DMS79 treated with DMSO at 0.1 percent for 48 hours (cell line): ENCODE measurements at places on chromosomes 2 and 18.

DNA sequence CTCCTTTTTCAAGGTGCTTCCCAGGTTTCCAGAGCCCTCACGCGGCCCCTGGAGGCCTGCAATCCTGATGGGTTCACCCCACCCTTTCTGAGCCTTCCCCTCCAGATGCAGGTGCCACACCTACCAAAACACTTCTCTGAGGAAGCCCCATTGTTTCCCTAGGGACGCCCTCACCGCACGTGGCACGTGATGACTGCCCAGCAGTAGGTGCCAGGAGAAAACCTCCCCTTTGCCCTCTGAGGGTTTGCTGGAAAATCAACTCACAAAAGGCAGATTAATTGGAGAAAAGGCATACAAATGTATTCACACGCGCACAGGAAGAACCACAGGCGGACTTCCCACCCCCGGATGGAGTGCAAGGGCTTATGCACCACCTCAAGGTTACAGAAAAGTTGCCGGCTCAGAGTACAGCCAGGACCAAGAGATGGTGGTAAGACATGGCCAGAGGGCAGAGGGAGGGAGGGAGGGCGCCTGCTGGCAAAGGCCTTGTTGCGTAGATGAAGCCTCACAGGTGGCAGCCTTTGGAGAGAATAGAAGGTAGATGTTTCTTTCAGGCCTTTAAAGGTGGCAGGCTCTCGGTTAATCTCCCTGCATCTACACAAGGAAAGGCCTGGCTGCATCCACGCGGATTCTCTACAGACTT lies 269.4 kb upstream of the RAB6C start:
- DNase-seq = no peak

DNA sequence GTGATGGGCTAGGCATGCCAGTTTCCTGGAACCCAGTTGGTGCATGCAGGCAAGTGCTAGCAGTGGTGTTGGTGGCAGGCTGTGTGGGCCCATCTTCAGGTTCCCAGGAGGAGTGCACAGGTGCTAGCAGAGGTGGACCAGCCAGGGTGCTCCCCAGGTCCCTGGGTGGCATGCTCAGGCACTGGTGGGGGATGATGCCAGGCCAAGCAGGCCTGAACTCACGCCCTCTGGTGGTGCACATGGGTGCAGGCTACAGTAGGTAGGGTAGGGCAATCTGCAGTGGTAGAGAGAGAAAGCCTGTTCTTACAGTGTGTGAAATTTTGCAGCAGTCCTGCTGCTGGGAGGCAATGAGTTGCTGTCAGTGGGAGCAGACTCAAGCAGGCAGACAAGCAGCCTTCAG lies 1651.8 kb downstream of the DPP10 start:
- DNase-seq = no peak

DNA sequence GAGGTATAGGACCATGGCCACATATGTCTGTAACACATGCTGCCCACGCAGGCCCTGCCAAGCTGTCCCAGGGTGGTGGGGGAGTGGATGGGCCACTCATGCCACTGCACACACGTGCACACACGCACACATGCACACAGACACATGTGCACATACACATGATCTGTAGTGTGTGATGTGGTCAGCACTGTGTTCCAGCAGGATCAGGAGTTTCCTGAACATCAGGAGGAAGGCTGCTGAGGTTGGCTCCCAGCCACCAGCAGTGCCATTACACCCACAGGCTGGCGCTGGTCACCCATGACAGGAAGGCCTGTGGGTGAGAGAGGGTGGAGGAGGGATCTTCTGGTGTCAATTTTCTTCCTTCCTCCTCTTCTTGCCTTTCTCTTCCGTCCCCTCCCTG lies 44.7 kb downstream of the POMC start:
- DNase-seq = no peak

- no peak for DNase-seq
Observed at GRCh38 chr2:42843611-42844010, 51.2 kb upstream of the HAAO start.

- DNase-seq = no peak
Observed at GRCh38 chr2:215503381-215503780, 67.5 kb upstream of the FN1 start.

DNA sequence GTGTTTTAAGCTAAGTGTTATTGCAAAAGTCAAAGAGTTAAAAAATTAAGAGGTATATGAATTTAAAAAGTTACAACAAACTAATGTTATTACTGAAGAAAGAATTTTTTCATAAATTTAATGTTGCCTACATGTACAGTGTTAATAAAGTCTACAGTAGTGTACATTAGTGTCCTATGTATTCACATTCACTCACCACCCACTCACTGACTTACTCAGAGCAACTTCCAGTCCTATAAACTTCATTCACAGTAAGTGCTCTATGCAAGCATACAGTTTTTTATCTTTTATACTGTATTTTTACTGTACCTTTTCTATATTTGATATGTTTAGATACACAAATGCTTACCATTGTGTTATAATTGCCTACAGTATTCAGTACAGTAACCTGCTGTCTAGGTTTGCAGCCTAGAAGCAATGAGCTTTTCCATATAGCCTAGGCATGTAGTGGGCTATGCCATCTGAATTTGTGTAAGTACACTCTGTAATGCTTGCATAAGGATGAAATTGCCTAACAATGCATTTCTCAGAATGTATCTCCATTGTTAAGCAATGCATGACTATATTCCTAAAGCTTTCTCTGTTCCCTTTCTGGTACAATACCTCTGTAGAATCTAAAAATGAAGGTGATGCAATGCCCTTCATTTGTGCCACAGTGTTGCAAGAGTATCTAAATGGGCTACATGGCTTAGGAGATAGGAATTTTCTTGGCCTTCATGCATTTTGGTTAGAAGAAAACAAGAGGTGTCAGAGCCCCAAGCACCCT lies 370.8 kb upstream of the NT5C1B start:
- DNase-seq = no peak

- DNase-seq = no peak
Observed at GRCh38 chr2:19435815-19436214, 77.4 kb upstream of the OSR1 start.

- DNase-seq = no peak
Observed at GRCh38 chr2:77016443-77017354, 505.5 kb downstream of the LRRTM4 start.

DNA sequence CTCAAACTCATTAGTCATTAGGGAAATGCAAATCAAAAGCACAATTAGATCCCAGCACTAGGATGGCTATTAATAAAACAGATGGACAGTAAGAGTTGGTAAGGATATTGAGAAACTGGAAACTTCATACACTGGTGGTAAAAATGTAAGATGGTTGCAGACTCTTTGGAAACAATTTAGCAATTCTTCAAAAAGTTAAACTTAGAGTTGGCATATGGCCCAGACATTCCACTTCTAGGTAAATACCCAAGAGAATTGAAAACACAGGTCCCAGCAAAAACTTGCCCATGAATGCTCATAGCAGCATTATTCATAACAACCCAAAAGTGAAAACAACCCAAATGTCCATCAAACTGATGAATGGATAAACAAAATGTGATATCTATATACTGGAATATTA lies 84.9 kb upstream of the ZFP36L2 start:
- no peak for DNase-seq

DNA sequence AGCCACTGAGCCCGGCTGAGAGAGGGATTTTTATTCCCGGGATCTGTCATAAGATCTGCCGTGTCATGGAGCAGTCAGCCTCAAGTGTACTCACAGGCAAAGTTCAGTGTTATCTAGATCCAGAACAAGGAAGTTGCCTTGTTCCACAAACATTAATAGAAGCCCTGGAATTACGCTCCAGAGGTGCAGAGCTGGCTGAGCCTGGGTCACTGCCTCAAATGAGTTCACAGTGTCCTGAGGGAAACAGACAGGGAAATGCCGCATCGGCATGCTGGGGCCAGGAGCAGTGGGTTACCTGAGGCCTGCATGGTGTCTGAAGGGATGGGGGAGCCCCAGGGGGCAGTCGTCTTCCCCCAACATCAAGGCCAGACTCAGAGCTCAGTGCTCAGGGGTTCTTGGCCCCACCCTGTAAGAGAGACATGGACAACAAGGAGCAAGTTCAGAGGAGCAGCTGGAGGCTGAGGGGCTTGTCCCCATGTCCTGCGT lies 42.7 kb upstream of the ODC1 start:
- DNase-seq = no peak

DNA sequence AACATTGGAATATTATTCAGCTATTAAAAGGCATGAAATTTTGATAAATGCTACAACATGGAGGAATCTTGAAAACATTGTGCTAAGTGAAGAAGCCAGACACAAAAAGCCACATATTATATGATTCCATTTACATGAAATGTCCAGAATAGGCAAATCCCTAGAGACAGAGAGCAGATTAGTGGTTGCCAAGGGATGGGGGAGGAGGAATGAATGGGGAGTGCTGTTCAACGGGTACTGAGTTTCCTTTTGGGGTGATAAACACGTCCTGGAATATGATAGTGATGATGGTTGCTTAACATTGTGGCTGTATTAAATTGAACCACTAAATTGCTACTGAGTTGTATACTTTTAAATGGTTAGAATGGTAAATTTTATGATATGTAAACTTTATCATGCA lies 8.9 kb upstream of the TWSG1 start:
- no peak for DNase-seq

- no peak for DNase-seq
Observed at GRCh38 chr2:199273042-199273511, 184.7 kb downstream of the SATB2 start.

GRCh38 chr2:134338208-134338607 lies 84.3 kb downstream of the MGAT5 start:
- no peak for DNase-seq

DNA sequence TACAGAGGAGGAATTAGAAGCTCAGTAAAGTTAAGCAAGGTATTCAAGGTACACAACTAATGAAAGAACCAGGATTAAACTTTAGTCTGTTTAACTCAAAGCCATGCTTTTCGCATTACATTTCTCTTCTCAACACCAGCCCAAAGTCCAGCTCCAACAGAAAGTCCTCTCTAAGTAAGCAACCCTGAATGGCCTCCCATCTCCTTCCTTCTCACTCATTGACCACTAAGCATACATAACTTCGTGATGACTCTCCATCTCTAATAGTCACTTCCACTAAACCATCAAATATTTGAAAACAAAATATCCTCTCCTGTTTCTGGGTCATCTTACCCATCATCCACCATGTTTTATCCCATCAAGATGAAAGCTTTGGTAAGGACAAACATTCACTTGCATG lies 219.8 kb downstream of the RAD51AP2 start:
- no peak for DNase-seq

DNA sequence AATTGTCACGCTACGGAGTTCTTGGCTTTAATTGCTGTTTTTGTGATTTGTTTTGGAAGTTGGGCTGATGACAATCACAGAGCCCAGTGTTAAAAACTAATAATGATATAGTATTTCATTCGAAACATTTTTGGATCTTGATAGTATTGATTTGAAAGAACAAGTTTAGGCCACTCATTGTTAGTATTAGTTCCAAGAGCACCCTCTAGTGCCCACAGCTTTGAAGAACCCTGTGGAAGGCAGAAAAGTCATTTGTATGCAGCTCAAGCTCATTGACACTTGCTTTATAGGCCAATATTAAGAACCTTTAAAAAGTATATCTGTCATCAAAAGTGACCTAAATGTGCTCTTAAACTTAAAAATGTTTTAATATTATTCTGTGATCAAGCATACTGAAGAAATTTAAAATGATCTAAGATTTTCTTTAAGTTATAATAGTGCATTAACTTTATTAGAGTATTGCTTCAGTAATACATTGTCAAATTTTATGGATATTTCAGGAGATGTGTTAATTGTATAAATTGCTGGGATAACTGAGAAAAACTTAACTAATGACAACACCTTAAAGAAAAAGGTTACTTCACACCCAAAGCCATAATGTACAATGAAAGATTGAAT lies 191.0 kb downstream of the GRB14 start:
- no peak for DNase-seq

DNA sequence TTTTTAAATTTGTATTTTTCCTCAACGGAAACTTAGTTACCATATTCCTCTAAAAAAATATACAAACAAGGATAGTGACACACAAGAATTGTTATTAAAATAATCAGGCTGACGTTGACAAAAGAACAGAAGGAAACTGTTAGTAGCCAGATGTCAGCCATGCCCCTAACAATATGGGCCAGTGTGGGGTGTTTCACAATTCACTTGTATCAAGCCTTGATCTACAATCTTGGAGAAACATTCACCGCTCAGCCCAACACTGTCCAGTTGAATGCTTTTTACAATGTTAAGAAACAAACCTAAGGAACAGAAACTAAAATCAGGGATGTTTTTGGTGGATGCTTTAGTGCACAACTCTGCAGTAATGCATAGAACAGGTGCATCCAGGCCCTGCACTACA lies 44.6 kb downstream of the TMEFF2 start:
- no peak for DNase-seq

GRCh38 chr2:42239811-42240210 lies 70.7 kb downstream of the EML4 start:
- no peak for DNase-seq

GRCh38 chr2:225462945-225463344 lies 63.4 kb downstream of the NYAP2 start:
- no peak for DNase-seq

GRCh38 chr2:11592671-11593574 lies 59.1 kb downstream of the GREB1 start:
- no peak for DNase-seq

GRCh38 chr18:32968248-32968647 lies 195.4 kb upstream of the KLHL14 start:
- DNase-seq = no peak

DNA sequence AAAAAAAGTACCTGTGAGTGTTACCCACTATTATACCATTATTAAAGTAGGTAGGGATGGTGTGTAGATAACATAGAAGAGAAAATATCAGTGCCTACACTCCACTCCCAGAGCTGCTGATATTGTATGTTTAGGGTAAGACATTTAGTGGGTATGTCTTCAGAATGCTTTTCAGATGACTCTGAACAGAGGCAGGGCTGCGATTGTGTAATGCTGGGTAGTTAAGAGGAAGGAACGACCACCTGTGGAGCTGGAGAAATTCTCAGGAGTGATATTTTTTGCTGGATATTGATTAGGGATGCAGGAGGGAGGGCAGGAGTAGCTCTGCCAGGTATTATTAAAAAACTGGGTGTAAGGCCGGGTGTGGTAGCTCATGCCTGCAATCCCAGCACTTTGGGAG lies 2.8 kb downstream of the CNOT11 start:
- DNase-seq = no peak
